A549 (cell line): ENCODE measurements at places on chromosomes 2 and 18.

DNA sequence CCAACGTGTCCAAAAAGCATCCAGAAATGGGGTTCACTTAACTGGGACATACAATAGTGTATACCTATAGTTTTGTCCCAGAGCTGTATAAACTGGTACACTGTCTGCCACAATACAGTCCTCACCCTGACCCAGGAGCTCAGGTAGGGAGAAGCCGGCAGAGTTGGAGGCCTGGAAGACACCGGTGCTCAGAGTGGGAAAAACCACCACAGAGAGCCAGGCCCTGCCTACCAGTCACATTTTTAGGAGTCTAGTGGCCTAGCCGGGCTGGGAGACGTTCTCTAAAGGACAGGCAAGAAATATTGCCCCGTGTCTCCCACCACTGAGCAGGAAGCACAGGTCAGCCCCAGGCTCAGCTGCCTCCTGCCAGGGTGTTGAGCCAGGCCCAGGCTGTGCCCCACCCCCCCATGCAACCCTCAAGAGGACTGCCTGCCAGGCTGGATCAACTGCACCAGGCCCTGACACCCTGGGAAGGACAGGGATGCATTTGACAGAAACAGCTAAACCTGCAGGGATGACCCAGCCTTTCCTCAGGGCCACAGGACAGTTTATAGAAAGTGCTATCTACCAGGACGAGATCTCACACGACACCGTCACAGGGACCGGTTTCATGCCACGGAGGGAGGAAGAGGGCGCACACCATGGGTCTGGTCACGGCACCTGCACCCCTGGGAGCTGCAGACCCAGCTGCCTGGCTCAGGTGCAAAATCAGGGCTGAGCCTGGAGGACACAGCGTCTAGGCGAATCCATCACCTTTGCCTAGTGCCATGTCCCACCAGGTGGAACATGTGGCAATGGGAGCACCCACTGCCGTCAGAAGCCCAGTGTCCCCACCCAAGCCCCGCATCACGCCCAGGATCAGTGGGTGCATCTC is 89.9 kb downstream of the TMEM18 start:
- DNase-seq: no peak

DNA sequence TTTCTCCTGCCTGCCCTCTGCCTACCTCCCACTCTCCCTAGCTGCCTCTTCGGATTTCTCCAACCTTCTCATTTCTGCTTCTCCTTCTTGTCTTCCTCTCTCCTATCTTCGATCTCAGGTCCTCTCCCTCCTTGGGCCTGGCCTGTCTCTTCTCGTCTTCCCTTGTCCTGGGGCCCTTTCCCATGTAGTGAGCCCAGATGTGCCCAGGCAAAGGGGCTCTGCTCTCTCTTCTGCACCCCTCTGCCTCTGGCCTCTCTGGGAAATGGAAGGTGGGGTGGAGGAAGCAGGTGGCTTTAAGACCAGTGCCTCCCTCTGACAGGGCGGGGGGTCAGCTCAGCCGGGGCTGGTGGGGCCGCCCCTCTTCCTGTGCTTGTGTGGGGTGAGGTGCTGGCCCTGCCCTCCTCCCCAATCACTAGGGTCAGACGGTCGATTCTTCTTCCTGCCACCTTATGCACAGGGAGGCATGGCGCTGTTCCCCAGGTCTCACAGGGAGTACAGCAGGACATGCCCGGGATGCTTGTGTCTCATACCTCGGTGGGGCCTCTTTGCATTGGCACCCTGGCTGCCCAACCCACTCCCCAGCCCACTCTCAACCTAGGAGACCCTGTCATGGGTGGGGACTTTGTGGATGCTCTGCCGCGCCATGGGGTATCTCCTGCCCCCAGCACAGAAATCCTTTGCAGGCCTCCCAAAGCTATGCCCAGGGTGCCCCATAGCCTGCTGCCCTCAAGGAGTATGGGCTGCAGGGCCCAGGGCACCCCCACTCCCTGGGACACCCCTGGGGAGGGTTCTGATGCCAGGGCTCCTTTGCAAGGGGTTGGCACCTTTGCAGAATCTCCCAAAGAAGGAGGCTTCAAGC is 213.8 kb upstream of the HAAO start:
- DNase-seq: no peak

GRCh38 chr2:234422981-234423431 is 73.9 kb downstream of the ARL4C start:
- DNase-seq: peak; percentile 36

DNA sequence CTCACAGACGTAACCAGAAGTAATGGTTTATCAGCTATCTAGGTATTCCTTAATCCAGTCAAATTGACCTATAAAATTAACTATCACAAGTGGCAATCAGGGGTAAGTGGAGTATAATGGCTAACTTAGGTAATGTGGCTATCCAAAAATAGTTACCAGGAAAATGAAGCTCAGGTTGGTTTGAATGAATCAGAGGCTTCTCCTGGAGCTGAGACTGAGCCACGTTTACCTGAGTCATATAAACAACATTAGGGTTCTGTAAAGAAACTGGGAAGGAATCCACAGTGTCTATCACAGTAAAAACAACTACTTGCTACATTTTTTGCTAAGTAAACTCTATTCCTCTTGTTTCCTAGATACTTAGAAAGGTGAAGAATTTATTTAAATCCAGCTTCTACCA is 236.0 kb upstream of the SPHKAP start:
- DNase-seq: no peak

DNA sequence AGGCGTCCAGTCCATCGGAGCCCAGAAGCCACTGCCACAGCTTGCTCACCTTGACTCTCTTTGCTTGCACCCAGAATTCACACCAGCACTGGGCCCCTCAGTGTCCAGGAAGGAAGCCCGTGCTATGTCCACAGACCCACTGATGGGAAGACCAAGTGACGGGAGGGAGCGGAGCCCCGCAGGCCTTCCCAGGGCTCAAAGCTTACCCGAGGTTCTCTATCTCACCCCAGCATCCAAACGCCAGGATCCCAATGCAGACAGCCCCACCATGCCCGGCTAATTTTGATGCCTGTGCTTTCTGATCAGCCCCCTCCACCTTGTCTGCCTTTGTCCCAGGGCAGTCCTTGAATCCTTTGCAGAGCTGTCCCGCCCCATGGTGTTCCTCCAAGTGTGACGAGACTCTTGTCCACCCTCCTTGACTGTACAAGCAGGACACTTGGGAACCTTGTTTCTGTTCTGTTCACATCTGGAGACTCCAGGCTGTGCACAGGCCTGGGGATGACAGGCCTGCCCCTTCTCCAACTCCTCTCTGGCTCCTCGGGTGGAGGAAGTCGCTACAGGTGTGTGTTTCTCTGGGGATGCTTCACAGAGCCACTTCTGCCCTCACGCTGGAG is 12.0 kb downstream of the NPPC start:
- DNase-seq: no peak

- no peak for DNase-seq
Measured at GRCh38 chr18:37572736-37573135, 7.1 kb upstream of the CELF4 start.

GRCh38 chr18:10015941-10016819 is 102.4 kb downstream of the VAPA start:
- no peak for DNase-seq

GRCh38 chr2:64328756-64329155 is 125.2 kb upstream of the LGALSL start:
- no peak for DNase-seq

GRCh38 chr2:211248841-211249240 is 692.4 kb downstream of the CPS1 start:
- DNase-seq: no peak

DNA sequence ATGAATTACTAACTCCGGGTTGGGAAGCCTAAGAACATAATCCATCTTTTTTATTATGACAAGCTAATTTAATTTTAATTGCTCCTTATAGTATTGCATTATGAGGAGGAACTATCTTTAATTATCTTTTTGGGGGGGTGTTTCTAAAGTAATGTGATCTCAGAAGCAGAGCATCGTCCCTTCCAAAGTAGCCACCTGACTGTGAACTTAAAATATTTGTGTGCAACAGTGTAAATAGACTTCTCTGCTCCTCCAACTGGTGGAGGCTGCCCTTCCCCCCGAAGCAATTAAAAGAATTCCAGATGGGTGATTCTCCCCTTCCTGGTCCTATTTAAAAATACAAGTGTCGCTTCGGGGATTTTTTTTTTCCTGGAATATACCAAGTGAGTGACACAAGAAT is 55.7 kb downstream of the TCF7L1 start:
- DNase-seq: no peak

GRCh38 chr2:69087211-69087911 is 74.4 kb downstream of the ANTXR1 start:
- no peak for DNase-seq

DNA sequence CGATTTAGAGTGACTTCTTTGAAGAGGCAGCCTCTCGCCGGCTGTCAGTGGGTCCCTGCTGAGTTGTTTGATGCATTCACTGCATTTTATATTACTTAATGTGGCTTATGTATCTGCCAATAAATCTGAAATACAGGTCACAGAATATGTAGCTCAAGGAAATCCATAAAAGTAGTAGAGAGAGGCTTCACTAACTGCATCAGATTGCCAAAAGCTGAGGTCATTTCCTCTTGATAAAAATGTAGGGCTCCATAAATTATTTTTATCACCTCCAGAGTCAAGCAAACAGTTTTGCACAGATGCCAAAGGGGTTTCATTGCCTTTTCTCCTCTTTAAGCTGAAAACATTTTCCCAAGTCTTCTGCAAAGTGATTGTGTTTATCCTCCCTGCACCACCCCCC is 36.5 kb upstream of the CCDC93 start:
- no peak for DNase-seq

DNA sequence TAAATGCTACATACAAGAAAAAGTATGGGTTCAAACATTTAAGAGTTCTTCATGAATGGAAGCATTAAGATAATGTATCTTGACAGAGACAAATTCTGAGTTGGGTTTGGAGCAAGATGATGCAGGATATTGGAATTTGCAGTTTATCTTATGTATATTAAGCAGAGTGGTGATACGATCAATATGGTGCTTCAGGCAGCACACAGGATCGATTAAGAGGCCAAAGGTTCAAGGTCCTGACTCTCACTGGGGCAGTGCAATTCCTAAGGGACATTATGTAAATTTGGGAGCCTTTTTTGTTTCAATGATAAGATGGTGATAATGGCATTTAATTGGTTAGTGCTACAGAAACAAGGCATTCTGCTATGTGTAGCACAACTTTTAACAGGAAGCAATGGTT is 381.9 kb downstream of the KCNJ3 start:
- no peak for DNase-seq

DNA sequence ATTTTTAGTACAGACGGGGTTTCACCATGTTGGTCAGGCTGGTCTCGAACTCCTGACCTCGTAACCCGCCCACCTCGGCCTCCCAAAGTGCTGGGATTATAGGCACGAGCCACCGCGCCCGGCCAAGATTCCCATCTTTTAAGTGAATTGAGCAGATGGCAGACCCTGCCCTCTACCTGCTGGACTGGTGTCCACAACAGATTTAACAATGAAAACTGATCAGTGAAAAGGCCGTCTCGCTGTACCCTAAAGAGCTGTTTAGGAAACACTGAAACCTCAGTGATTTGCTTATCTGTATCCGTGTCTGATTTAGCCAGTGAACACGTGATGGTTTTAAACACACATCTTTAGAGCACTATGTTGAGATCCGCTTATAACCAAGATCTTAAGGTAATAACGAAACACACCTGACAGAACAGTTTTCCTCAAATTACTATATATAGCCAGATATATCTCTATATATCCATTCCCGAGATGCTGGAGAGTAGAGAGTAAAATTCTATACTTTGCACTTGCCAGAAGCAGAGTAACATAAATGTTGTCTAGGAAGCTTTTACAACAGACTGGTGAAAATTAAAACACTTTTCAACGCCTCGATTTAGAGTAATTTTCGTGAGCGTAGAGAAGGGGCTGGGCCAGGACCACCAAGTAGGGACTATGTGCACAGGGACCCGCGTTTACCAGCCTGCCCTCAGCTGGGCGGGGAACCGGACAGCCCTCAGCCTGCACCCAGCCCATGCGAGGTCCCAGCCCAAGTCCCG is 594 bp downstream of the FAM161A start:
- DNase-seq: peak; percentile 77

GRCh38 chr2:217975626-217976025 is 27.2 kb downstream of the TNS1 start:
- DNase-seq: no peak

DNA sequence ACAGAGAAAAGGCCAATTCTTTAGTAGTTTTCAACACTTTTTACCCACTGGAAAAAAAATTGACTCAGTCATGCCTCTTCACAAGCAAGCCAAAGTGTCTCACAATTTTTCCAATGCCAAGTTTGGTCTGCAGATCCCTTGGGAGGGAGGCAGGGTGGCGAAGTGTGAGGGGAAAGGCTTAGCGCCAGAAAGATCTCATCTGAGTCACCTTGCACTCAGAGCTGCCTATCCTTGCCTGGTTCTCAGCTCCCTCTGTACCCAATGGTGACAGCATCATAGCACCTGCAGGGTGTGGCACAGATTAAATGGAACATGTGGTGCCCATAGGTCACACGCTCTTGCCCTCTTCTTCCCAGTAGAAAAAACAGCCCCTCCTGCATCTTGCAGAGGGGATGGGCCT is 55.2 kb upstream of the GYPC start:
- DNase-seq: no peak

DNA sequence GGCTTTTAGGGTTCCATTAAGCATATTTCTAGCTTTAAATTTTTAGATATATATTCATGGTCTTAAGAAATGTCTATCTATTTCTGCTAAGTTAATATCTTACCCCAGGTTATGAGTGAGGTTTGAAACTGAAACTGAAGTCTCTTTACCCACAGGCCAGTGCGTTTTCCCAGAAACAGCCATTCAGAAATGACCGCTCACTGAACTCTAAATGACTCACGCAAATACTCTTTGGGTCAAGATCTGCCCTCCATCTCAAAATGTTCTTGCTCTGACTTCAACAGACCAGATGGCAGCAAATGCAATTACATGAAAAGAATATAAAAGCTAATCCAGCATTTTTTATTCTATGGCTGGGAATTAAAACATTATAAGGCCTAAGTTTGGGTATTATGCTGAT is 315.2 kb downstream of the TDRD15 start:
- no peak for DNase-seq

DNA sequence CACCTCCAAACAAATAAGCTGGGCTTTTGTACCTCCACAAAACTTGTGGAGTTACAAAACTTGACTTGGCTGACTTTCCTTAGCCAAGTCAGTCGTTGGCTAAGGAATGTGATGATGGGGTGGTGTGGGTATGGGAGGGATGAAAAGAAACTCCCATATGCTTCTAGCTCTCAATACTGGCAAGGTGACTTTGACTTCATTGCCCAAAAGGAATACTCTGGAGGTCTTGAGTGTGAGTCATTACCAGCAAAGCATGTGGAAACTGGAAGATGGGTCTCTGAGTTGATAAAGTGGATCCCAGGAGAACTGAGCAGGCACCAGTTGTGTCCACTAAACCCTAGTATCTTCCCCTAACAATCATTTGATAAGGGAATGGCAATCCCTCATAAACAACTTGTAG is 226.7 kb downstream of the GULP1 start:
- no peak for DNase-seq

- DNase-seq: no peak
Measured at GRCh38 chr18:28284132-28284531, 107.2 kb upstream of the CDH2 start.

GRCh38 chr18:34723143-34723542 is 13.0 kb downstream of the DTNA start:
- no peak for DNase-seq
